ENCODE measurements at places on chromosomes 1 and 21.

DNA sequence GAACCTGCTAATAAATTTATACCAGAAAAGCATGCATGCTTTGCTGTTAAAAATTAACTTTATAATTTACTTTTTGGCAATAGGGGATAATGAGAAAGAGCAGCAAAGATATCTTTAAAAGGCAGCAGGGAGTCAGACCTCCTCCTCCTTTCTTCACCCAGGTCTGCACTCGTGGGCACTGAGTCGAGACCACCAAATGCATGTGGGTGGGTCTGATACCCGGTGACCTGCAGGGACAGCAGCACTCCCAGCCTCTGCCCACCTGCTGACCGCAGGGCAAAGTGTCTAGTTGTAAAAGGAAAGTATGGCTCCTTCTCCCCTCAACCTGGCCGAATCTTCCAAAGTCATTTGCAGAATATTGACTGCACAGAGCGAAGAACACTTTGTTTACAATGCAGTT lies 43.7 kb upstream of the KIF26B start:
- no peak for DNase-seq

DNA sequence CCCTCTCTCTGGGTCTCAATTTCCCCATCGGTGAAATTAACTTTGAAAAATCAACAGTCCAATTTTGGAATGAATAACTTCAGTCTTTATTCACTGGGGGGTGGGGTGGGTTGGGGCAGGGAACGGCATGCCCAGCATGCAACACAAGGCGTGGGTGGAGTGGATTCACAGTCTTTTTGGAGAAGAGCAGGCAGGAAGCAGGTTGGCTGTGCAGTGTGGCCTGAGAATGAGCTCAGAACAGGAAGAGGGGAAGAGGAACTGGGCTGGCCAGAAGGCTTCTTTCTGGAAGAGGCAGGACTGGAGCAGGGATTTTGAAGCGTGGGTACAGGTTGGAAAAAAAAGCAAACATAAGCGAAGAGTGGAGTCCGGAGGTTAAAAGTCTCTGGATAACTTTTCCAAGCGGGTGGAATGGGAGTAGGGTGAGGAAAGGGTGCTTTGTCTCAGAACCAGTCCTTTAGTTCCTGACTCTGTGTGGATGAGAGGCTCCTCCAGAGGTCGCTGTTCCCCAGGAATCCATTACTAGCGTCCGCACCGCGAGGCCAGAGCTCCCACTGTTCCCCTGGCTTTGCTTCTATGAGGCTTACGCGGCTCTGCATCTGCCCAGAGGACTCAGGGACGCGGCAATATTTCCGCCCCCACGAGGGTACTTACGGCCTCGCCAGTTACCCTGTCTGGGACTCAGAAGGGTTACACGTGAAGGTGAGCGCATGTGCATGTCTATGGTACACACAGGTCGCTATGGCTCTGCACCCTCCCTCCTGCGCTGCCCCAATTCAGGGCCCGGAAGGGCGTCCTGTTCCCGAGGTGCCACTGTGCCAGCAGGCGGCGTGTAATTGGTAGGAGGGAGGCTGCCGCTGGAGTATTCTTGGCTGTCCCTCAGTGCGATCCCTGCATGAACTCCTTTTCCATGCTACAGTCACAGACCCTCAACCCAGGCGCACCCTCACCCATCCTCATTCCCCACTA lies 5.5 kb upstream of the FOXD2 start:
- DNase-seq: peak; percentile 65

DNA sequence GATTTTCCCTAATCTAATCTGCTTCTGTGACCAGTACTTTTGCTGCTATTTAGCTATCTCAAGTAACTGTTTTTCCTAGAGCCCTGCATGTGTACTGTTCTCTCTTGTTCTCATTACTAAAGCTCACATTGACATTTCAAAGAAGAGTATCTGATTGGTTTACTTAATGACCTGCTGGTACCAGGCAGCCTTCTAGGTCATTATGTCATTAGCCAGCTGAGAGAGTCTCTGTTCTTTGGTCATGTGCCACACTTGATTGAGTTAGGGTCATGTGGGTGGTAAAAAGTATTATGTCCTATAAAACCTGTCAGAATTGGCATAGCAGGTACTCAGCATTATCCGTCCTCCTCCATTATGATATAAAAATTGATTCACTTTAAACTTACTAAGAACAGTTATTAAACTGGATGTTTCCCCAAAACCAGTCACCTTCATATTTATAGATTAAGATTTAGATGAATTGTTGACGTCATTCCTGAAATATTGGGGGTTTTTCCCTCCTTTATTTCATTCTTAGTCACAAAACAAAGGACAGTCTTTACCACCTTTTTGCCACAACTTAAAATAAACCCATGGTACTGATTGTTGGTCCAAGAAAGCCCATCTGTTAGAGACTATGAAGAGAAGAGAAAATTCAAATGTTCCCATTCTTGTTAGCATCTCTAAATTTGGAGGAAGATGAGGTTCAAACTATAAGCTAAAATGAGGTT lies 22.2 kb downstream of the FNDC5 start:
- DNase-seq: peak; percentile 16

DNA sequence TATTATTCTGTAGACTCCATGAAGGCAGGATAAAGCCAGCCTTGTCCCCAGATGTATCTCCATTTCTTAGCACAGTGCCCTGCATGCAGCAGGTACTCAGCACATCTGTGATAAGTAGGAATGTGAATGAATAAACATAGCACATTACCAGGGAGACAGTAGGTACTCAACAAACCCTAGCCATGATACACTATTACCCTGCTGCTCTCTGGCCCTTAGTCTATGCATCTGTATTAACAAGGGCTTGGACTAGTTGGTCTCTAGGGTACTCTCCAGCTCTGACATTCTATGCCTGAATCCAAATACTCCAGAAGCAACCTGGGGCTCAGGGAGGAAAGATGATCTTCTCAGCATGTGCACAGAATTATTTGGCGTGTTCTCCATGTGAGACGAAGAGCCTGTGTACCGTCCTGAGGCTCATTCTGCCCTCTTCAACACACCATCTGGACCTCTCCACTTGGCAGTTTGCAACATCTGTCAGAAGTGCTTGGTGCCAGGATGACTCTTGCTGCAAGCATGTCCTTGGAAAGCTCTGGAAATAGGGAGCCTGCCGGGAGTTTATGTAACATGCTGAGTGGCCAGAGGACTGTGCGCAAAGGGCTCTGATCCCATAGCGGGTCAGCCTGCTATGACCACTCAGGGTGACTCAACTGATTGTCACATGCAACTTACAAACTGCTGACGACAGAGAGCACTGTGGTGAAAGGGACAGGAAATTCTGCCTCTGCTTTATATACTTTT lies 228.2 kb upstream of the USP24 start:
- DNase-seq: peak; percentile 7

GRCh38 chr1:21174654-21175323 lies 1.9 kb downstream of the EIF4G3 start:
- DNase-seq: no peak

DNA sequence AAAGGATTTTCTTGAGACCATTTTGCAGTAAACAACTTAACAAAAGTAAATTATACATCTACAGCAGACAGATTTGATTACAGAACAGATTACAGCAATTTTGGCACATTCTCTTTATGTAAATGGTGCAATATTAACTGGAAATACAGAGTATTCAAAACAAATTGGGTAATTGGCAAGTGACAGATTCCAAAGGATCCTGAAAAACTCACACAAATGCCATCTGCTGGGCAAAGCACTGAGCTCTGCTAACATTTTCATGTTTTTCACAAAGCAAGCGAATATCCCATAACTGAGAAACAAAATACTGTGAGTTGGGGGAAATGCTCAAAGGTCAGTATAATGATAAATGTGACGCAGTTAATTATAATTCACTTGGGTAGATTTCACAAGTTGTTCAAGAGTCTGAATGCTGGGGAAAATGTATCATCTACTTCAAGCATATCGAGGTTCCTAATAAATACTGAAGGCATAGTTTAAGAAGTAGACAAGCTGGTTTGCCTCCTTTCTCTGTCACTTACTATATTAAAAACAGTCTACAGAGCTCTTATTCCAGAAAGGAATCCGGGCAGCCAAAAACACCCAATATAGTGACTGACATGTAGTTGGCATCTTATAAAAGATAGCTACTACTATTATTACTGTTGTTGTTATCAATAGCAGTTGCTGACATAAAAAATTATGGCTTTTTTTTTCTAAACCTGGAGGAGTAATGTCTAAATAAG lies 75.8 kb upstream of the SDC3 start:
- peak; percentile 50 for DNase-seq

DNA sequence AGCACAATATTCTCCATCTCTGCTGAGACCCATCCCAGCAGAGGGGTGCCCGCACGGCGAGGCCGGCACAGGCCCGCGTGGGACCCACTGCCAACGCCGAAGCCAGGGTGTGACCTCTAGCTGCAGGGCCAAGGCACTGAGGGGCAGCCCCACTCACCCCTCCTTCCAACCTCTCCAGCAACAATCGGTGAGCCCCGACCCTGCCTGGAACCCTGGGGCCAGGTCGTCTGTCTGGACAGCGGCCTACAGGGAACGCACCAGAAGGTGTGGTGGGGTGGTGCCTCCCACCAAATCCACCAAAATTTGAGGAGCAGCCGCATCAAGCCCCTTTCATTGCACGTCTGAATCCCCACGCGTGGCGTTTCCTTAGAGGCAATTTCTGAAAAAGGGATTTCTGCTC lies 63.0 kb upstream of the ADARB1 start:
- no peak for DNase-seq

- DNase-seq: no peak
Observed at GRCh38 chr1:113018911-113019310, 54.1 kb upstream of the LRIG2 start.

GRCh38 chr1:84303314-84303830 lies 1.9 kb downstream of the SAMD13 start:
- peak; percentile 63 for DNase-seq

- DNase-seq: no peak
Observed at GRCh38 chr1:46153228-46153627, 20.8 kb upstream of the PIK3R3 start.

DNA sequence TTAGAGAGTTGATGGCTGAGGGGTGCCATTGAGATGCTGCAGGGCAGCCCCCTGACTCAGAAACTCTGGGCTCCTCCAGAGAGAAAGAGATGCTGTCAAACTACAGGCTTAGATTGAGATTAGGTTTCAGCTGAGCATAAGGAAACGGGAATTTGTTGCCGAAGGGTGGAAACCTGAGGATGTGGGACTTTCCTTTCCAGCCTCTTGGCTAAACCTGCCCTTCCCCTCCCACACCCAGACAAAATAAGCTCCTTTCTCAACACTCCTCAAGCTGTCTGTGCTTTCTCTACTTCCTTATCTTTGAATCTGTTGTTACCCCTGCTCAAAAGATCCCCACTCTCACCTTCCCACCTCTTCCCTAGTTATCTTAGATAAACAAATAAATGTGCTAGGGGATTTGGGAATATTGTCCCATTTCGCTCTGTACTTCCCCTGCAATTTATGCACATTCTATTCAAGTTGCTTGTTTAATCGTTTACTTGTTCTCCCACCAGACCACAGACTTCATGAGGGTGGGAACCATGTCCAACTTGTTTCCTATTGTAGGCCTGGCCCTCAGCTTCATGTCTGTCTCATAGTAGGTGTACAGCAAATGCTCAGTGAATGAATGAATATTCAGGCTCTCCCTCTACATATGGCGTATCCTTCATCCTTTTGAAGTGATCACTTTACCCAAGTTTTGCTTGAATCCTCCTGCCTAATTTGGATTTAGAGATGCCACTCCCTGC lies 30.6 kb upstream of the MARK1 start:
- DNase-seq: peak; percentile 31

DNA sequence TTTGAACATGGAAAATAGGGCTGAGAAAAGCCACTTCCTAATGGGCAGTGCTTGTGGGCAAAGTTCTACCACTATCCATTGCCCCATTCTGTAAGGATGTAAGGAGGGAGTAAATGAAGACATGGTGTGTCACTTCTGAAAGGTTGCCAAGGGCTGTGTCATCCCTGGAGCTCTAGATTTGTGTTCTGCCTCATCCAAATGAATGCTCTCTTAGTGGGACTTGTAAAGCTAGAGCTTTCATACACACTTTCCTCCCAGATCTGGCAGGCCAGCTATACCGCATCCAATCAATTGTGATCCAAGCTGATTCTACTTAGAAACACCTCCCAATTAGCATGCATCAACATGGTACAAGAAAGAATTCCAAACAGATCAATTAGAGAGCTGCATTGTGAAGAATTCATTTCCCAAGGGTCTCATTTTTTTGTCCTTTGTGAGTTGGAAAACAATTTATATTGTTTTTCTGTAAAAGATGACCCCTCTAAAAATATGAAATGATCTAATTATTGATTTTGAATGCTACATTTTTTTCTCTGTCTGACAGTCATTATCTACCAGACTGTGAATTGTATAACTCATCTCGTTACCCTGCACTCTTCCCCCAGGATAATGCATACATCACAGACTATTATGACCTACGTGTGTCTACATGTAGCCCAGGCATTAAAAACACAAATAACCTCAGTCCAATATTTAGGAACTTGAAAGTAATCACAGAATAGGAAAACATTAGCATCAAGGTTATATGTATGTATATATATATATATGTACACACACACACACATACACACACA lies 117.1 kb upstream of the DUSP10 start:
- peak; percentile 26 for DNase-seq

DNA sequence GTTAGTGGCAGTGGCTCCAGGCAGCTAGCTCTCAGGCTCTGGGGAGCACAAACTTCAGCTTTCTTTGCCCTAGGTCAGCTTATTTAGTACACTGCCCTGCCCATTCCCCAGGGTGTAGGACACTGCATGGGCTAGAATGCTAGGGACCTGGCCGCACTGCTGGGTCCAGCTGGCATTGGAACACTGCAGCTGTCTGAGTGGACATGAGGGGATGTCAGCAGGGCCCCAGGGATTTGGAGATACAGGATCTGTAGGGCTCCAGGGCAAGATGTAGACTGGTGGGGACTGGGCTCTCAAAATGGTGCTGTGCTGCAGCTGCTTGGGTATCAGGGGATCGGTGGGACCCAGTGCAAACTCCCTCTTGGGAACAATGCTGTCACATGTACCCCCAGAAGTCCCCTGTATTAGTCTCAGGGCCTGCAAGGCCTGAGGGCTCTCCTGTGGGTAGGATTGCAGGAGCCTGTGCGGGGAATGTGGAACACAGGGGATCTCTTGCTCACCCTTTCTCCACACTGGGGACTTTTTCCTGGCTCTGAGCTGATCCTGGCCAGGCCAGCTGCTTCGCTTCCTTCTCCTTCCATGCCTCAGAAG lies 25.2 kb upstream of the TTC22 start:
- no peak for DNase-seq

DNA sequence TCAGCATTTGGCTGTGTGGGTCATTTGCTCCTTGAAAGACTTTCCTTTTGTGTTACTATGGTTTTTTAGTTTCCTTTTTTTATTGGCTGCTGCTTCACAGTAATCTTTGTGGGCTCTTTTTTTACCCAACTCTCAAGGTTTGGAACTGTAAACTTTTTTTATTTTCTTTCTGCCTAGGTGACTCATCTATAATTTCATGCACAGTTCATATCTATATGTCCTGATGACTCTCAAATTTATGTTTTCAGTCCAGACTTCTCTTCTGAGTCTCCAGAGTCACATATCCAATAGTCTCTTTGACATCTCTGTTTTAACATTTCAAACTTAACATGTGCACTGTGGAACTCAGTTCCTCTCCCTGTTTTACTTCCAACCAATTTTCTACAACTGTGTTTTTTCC lies 83.4 kb downstream of the ATF6 start:
- no peak for DNase-seq

GRCh38 chr21:32537569-32537881 lies 47.8 kb downstream of the TCP10L start:
- no peak for DNase-seq

Data from NCI-H69 (cell line).